ENCODE measurements at places on chromosomes 2 and 18.

DNA sequence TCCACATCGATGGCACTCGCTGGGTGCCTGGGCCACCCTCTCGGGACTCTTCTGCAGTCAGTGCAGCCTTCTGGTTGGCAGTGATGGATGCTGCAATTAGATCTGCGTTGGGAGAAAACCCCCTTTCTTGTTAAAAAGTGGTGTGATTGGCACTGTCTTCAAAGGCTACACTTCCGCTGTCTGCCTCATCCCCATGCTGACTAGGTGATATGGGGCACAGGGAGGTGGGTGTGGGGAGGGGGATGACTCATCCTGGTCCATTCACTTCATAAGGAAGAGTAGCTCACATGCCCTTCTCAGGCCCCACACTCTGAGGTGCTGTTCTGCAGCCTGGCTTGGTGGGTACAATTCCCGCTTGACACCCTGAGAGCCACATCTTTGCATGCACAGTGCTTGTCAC lies 77.4 kb downstream of the THNSL2 start:
- H3K27me3 ChIP-seq, result peaks cover 44% of the 10 kb centered on the region
- DNase-seq, result no peak
- no peak overlapping the region for H3K4me3 ChIP-seq
- no peak overlapping the region for H3K27ac ChIP-seq
- H3K4me1 ChIP-seq, result peaks cover 4% of the 10 kb centered on the region

GRCh38 chr2:225472161-225472560 lies 72.7 kb downstream of the NYAP2 start:
- DNase-seq, result no peak
- H3K4me3 ChIP-seq, result no peak overlapping the region
- H3K27ac ChIP-seq, result no peak overlapping the region
- no peaks in the 10 kb centered on the region for H3K4me1 ChIP-seq
- no peaks in the 10 kb centered on the region for H3K36me3 ChIP-seq

DNA sequence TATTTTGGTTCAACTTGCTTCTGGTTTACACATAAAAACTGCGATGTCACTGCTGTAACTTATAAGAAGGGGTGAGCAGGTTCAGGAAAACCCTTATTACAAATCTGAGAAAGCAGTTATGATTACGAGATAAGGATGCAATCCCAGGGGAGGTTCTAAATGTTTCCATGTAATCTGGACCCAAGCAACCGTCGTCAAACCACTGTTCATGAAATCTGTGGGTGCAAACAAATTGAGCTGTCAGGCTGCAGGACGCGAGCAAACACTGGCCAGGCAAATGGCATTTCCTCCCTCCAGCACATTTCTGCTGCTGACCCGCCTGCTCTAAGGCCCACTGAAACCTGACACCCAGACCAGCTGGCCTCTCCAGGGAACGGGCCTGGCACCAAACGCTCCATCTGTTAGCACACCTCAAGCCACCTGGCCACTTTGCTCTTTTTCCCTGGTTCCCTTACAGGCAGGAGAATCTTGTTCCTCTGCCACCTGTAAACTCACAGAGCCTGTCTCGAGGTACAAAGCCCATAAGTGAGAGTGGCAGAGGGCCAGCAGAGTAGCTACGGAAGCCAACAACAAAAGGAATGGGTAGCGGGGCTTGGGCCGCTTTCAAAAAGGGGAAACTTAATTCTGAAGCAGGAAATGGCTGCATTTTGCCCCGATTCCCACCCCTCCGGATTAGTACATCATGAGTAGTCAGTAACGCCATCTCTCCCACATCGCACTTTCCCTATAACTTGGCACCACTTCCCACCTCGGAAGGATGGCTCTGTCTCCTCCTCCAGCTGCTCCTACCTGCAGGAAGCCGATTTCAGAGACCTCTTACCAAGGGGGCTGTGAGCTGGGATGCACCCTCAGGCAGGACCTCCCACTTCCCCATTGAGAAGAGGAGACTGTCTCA lies 26.5 kb downstream of the CRACDL start:
- H3K27ac ChIP-seq, result peak overlapping the region; percentile 4
- peaks cover 55% of the 10 kb centered on the region for H3K27me3 ChIP-seq
- peaks cover 41% of the 10 kb centered on the region for H3K4me1 ChIP-seq
- no peak overlapping the region for H3K4me3 ChIP-seq

GRCh38 chr2:238441262-238442114 lies 14.8 kb downstream of the ASB1 start:
- H3K36me3 ChIP-seq, result peaks cover 5% of the 10 kb centered on the region
- peaks cover 35% of the 10 kb centered on the region for H3K4me1 ChIP-seq
- H3K27me3 ChIP-seq, result no peaks in the 10 kb centered on the region
- no peak overlapping the region for H3K27ac ChIP-seq
- peak overlapping the region; percentile 55 for H3K4me3 ChIP-seq

- H3K27ac ChIP-seq, result no peak overlapping the region
- H3K4me3 ChIP-seq, result no peak overlapping the region
- H3K36me3 ChIP-seq, result no peaks in the 10 kb centered on the region
- H3K4me1 ChIP-seq, result peaks cover 4% of the 10 kb centered on the region
- no peak for DNase-seq
- H3K27me3 ChIP-seq, result peaks cover 27% of the 10 kb centered on the region
These were observed 16.9 kb downstream of the STEAP3 start for GRCh38 chr2:119240311-119241204.

- no peak overlapping the region for H3K27ac ChIP-seq
- no peak for DNase-seq
- no peaks in the 10 kb centered on the region for H3K4me1 ChIP-seq
- H3K27me3 ChIP-seq, result peaks cover 12% of the 10 kb centered on the region
- H3K36me3 ChIP-seq, result peaks cover 2% of the 10 kb centered on the region
These were observed 256.5 kb downstream of the GBX2 start for GRCh38 chr2:235911633-235912233.

GRCh38 chr2:144730711-144731110 lies 210.8 kb upstream of the ZEB2 start:
- H3K36me3 ChIP-seq, result no peaks in the 10 kb centered on the region
- no peaks in the 10 kb centered on the region for H3K27me3 ChIP-seq
- H3K27ac ChIP-seq, result no peak overlapping the region
- no peak overlapping the region for H3K4me3 ChIP-seq

- peak overlapping the region; percentile 91 for H3K4me3 ChIP-seq
- H3K4me1 ChIP-seq, result peaks cover 19% of the 10 kb centered on the region
- H3K27ac ChIP-seq, result peak overlapping the region; percentile 95
- no peaks in the 10 kb centered on the region for H3K36me3 ChIP-seq
- DNase-seq, result no peak
These were observed 20.6 kb downstream of the TEX44 start for GRCh38 chr2:231613331-231613662.

DNA sequence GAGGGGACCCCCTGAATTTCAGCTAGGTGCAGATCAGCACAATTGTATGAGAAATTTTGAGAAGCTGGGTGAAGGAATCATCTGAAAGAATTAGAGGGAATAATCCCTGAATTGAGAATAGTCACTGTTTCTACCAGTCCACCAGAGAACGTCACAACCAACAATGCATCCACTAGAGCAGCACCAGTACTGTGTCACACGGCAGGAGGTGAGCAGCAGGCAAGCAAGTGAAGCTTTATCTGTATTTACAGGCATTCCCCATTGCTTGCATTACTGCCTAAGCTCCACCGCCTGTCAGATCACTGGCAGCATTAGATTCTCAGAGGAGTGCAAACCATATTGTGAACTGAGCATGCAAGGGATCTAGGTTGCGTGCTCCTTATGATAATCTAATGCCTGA lies 40.7 kb downstream of the GDF7 start:
- H3K4me3 ChIP-seq, result no peak overlapping the region
- peaks cover 5% of the 10 kb centered on the region for H3K36me3 ChIP-seq
- DNase-seq, result no peak
- H3K27me3 ChIP-seq, result no peaks in the 10 kb centered on the region
- peaks cover 18% of the 10 kb centered on the region for H3K4me1 ChIP-seq

GRCh38 chr2:75959724-75960471 lies 249.2 kb upstream of the GCFC2 start:
- H3K4me1 ChIP-seq, result no peaks in the 10 kb centered on the region
- no peak overlapping the region for H3K27ac ChIP-seq
- no peaks in the 10 kb centered on the region for H3K36me3 ChIP-seq
- no peak for DNase-seq
- H3K27me3 ChIP-seq, result no peaks in the 10 kb centered on the region
- H3K4me3 ChIP-seq, result no peak overlapping the region

GRCh38 chr2:136151021-136151971 lies 33.3 kb upstream of the CXCR4 start:
- peaks cover 3% of the 10 kb centered on the region for H3K4me1 ChIP-seq
- no peaks in the 10 kb centered on the region for H3K36me3 ChIP-seq
- H3K27ac ChIP-seq, result peak overlapping the region; percentile 59
- no peak overlapping the region for H3K4me3 ChIP-seq
- no peaks in the 10 kb centered on the region for H3K27me3 ChIP-seq

DNA sequence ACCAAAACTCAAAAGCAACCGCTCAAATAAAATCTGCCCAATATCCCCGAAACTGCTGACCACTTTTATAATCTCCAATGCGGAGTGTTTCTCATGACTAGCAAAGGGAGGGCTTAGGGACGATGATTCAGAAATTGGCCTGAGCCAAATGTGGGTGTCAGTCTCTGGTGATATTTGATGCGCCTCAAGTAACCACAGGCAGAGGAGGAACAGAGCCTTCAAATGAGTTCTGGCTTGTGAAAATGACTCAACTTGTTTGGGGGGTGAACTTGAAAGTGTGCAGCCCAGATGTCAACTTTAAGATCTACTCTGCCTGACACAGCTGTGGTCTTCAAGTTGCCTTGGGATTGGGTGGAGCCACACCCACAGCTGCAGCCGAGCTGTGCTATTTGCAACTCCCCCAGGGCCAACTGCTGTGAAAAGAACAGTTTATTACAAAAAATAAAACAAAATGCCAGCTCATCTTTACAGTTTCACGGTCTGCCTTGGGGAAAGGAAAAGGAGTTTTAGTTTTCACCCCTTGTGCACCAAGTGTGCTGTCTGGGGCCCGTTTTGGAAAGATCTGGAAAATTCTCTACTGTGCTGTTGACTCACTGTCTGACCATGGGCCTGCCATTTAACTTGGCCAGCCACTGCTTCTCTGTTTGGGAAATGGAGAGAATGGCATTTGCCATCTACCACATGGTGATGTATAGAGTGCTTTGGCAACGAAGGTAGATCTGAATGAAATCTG lies 222.1 kb downstream of the MTX2 start:
- DNase-seq, result no peak
- peaks cover 82% of the 10 kb centered on the region for H3K27me3 ChIP-seq
- H3K4me3 ChIP-seq, result no peak overlapping the region
- H3K27ac ChIP-seq, result no peak overlapping the region

DNA sequence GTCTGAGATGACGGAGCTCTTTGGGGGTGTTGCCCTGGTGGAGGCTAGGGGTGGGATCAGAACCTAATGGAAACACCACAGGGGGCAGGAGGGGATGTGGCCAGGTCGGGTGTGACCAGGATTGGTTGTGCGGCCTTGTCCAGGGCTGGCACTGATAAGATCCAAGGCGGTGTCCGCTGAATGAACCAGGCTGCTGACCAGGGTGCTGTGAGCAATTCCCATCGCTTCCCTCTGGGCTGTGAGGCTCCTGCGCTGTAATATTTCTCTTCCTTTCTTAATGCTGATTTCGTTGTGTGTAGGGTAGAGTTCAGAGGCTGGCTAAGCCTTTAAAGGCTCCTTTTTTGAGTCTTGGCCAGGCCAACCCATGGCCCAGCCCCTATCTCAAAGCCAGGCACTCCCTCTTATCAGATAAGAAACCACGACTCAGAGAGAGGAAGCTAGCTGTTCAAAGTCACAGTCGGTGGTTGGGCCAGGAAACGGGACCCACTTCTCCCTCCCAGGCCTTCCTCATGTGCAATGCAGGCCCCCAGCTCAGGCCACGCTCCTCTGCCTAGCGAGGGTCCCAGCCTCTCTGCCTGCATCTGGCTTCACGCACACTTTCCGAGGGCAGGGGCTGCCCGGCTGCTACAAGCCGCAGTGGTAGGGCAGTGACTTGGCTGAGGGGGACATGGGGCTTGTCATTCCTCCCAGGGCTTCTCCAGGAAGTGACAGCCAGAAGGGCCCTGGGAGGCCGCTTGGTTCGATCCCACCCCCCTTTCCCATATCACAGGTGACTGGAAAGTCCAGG lies 26.0 kb upstream of the FOSL2 start:
- DNase-seq, result peak; percentile 56
- peak overlapping the region; percentile 83 for H3K27ac ChIP-seq
- peaks cover 55% of the 10 kb centered on the region for H3K4me1 ChIP-seq
- peak overlapping the region; percentile 84 for H3K4me3 ChIP-seq
- no peaks in the 10 kb centered on the region for H3K36me3 ChIP-seq
- no peaks in the 10 kb centered on the region for H3K27me3 ChIP-seq

DNA sequence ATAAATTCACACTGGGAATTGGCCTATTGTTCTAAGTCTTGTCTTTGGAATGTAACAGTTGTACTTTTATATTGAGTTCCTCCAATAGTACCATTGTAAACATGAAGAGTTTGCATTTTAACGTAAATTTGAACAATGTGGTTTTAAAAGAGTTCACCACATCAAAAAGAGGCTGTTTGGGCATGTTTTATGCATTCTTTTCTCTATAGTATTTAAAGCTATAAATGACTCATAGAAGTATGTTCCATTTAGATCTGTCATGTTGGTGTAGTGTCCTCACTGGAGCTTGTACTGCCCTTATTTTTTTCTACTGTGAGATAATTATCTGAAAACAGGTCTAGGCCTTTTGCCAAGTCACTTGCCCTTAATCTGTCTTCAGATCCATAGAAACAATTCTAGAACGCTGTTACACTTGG lies 141.9 kb downstream of the RHBDD1 start:
- peaks cover 27% of the 10 kb centered on the region for H3K4me1 ChIP-seq
- H3K27ac ChIP-seq, result no peak overlapping the region
- H3K27me3 ChIP-seq, result no peaks in the 10 kb centered on the region
- H3K36me3 ChIP-seq, result peaks cover 11% of the 10 kb centered on the region
- no peak for DNase-seq

- no peaks in the 10 kb centered on the region for H3K27me3 ChIP-seq
- H3K36me3 ChIP-seq, result peaks cover 9% of the 10 kb centered on the region
- peaks cover 60% of the 10 kb centered on the region for H3K4me1 ChIP-seq
- peak overlapping the region; percentile 94 for H3K27ac ChIP-seq
These were observed 18.0 kb downstream of the C2orf74 start for GRCh38 chr2:61179701-61180639.

GRCh38 chr18:10006311-10006893 lies 92.6 kb downstream of the VAPA start:
- peaks cover 39% of the 10 kb centered on the region for H3K27me3 ChIP-seq
- no peak overlapping the region for H3K27ac ChIP-seq
- H3K4me3 ChIP-seq, result no peak overlapping the region

- peaks cover 15% of the 10 kb centered on the region for H3K4me1 ChIP-seq
- peak; percentile 41 for DNase-seq
- H3K36me3 ChIP-seq, result no peaks in the 10 kb centered on the region
- no peaks in the 10 kb centered on the region for H3K27me3 ChIP-seq
These were observed 34.4 kb downstream of the CENPO start for GRCh38 chr2:24827321-24828237.

- H3K4me3 ChIP-seq, result no peak overlapping the region
- no peak overlapping the region for H3K27ac ChIP-seq
- H3K27me3 ChIP-seq, result peaks cover 9% of the 10 kb centered on the region
These were observed 19.3 kb upstream of the HPCAL1 start for GRCh38 chr2:10283106-10284062.

DNA sequence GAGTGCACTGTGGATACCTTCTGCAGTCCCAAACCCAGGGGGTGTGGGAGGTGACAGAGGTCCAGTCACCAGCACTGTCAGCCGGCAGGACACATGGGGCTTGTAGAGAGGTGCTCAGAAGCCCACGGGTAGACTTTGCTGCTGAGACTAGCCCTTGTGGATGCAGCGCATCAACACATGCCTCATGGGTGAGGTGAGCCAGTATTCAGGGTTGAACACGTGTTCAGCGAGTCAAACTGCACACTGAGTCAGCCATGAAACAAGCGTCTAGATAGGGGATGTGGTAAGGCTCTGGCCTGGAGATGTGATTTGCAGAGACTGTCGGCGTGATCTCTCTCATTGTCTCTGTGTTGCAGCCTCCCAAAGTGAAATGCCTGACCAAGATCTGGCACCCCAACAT lies 35.8 kb upstream of the SCLY start:
- peaks cover 8% of the 10 kb centered on the region for H3K36me3 ChIP-seq
- no peak for DNase-seq
- H3K4me1 ChIP-seq, result peaks cover 9% of the 10 kb centered on the region
- no peak overlapping the region for H3K27ac ChIP-seq
- H3K27me3 ChIP-seq, result no peaks in the 10 kb centered on the region

Measured in T-helper 17 cell (primary cell).